NCI-H460 (cell line): ENCODE measurements at places on chromosomes 16 and 17.

DNA sequence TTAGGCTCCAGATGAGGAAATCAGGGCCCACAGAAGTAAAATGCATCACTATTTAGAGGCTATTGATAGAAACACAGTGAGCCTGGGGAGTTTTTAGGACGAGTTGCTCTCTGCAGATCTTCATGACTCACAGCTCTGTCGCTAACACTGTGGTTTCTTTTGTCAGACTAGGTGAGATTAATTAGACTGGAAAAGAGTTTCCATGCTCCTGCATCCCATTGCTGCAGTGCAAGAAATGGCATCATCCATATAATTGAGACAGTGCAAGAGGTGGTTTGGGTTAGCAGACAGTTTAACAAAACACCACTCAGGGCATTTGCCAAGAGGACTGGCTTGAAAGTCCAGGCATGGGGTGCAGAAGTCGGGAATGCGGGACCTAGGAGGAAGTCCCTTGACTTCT, 198.8 kb upstream of the CACNG5 start:
- no peak for DNase-seq

GRCh38 chr16:49760815-49761214, 95.1 kb downstream of the ZNF423 start:
- no peak for DNase-seq

DNA sequence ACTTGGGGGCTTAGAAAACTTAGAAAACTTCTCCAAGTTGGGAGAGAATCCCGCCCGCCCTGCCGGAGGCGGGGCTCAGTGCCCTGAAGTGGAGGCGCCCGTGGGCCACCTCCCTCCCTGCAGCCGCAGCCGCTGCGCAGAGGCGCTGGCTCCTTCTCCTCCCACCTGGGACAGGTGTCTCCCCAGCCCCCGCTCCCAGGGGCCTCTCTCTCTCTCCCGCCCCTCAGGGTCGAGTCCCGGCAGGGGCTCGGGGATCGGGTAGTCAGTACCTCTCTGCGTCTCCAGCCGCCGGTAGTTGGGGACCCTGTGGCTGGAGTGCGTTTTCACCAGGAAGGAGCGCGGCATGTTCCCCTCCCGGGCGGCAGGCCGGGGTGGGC, 257 bp downstream of the SNAI3 start:
- DNase-seq, result no peak

GRCh38 chr16:85138825-85139627, 26.8 kb upstream of the CIBAR2 start:
- DNase-seq, result no peak

DNA sequence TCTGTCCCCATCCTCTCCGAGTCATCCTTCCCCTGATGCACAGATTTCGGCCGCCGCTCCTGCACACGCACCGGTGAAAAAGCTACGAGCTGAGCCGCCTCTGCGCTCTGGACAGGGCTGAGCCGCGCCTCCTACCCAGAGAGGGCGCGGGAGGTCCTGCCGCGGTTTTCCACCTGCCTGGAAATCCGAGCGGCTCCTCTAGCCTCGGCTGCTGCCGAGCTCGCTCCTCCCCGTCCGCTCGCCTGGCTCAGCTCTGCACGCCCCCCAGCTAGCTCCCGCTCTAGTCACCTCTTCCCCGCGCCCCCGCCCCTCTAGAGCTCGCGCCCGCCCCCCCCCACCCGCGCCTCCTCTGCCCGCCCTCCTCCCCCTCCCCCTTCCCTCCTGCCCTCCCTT, 198 bp upstream of the SHISA9 start:
- no peak for DNase-seq

GRCh38 chr17:43648916-43649315, 12.8 kb downstream of the MEOX1 start:
- no peak for DNase-seq

GRCh38 chr16:23448392-23448791, 4.6 kb downstream of the COG7 start:
- DNase-seq, result peak; percentile 47

- DNase-seq, result no peak
Observed at GRCh38 chr17:36576793-36577192, 14.9 kb upstream of the DHRS11 start.
